GM23338 (cell line): ENCODE measurements at places on chromosomes 16 and 17. TPM values are rescaled to one million over a fixed set of nuclear protein-coding genes. Genes with fewer than 3 reads are reported as not detected.

PTX4 gene
- not detected in 2 replicates for polyA plus RNA-seq

MAPT gene
- 2.1 and 2.8 TPM in 2 replicates for polyA plus RNA-seq

RNF43 gene
- polyA plus RNA-seq = 0.58 and 0.66 TPM in 2 replicates

CCDC200 gene
- 0.31 TPM in 1 of 2 replicates, not detected in the other for polyA plus RNA-seq

GCGR gene
- polyA plus RNA-seq = 0.23 and 0.92 TPM in 2 replicates

COPS3 gene
- polyA plus RNA-seq = 90.9 and 108 TPM in 2 replicates

MFSD11 gene
- polyA plus RNA-seq = 9.3 and 10.2 TPM in 2 replicates

MYH2 gene
- polyA plus RNA-seq = 6.6 and 7.5 TPM in 2 replicates

VTN gene
- polyA plus RNA-seq = 0.16 and 0.17 TPM in 2 replicates

TMC8 gene
- polyA plus RNA-seq = 1.3 and 1.8 TPM in 2 replicates

LAT gene
- polyA plus RNA-seq = 1.3 and 2.2 TPM in 2 replicates

MT3 gene
- polyA plus RNA-seq = not detected in 2 replicates

- H3K36me3 ChIP-seq = no peaks in the 10 kb centered on the region
- H3K4me1 ChIP-seq = peaks cover 5% of the 10 kb centered on the region; the same call in 1 of the 2 replicates
- no peak overlapping the region for H3K27ac ChIP-seq
- DNase-seq = no peak
Observed at GRCh38 chr17:77321649-77322513, 181.1 kb downstream of the SEC14L1 start.

DNA sequence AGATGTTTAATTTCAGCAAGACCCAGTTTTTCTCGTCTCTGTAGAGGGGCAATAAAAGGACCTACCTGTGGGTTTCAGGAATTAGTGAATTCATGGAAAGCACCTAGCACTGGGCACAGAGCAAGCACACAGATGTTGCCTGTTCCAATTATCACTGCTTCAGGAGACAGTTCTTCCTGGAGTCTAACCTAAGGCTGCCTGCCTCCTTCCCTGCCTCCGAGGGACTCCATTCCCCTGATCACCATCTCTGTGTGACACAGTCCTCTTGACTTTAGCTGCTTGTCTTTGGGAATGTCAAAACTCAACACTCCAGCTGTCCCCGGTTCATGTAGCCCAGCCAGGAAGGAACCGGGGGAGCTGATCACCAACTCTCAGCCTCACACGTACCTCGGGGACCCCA is 474.9 kb downstream of the SLC39A11 start:
- H3K27me3 ChIP-seq = no peaks in the 10 kb centered on the region
- H3K36me3 ChIP-seq = no peaks in the 10 kb centered on the region
- H3K4me3 ChIP-seq = no peak overlapping the region
- no peak overlapping the region for H3K27ac ChIP-seq

- DNase-seq = no peak
- H3K27ac ChIP-seq = no peak overlapping the region
- no peak overlapping the region for H3K4me3 ChIP-seq
- H3K4me1 ChIP-seq = no peaks in the 10 kb centered on the region
- no peaks in the 10 kb centered on the region for H3K36me3 ChIP-seq
Observed at GRCh38 chr17:82998637-82999036, 80.8 kb upstream of the METRNL start.

DNA sequence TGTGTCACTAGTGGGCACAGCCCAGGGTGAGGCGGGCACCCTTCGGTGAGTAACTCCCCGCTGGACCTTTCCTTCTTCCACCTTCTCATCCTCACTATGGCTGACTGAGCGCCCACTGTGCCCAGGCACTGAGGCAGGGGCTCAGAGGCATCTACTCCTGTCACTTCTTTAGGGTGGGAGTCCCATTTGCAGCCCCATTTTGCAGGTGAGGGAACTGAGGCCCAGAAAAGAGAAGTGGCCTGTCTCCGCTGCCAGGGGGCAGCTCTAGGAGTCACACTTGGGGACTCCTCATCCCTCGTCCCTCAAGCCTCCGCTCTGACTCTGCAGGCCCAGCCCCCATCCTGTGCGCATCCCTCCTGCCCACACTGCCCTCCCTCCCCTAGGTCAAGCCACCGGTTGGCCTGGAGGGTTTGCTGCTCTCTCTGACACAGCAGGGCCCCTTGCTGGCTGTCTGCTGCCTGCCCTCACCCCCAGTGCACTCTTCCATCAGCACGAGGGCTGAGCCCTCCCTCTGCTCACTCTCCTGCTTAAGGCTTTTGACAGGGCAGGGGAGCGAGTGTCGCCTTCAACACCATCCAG is 62.4 kb downstream of the CNGB1 start:
- no peaks in the 10 kb centered on the region for H3K27me3 ChIP-seq
- H3K4me3 ChIP-seq = no peak overlapping the region
- no peak overlapping the region for H3K27ac ChIP-seq
- H3K36me3 ChIP-seq = no peaks in the 10 kb centered on the region

DNA sequence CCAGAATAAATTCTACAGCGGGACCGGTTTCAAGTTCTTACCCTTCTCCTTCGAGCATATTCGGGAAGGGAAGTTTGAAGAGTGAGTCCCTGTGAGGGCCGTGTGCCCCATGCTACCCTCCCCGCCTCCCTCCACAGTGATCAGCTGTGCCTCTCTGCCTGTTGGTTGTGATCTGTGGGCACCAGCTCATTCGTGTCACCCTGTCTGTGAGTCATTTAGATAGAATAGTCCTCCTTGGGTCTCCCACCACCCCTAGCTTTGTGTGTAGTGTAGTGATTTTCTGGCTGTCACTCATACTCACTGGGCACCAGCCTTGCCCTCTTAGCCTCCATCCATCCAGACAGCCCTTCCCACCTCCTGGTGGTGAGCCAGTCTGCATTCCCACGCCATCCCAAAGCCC is 15.0 kb upstream of the NAGLU start:
- peaks cover 23% of the 10 kb centered on the region for H3K4me1 ChIP-seq
- H3K27me3 ChIP-seq = no peaks in the 10 kb centered on the region
- DNase-seq = no peak
- no peaks in the 10 kb centered on the region for H3K36me3 ChIP-seq

DNA sequence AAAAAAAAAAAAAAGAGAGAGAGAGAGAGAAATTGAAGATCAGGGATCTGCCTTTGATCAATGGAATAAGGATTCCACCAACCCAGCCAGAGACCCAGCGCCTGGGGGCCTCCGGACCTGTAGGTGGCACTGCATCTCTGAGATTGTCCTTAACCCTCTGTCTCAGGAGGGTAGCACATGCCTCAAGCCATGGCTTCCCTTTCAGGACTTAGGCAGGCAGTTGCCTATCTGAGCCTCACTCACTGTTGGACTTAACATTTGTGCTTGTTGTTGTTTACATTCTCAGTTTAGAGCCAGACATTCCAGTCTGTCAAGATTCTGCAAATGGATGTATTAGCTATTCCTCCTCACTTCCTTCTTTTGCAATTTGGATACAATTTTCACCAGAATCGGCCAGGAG is 5.1 kb upstream of the SCNN1B start:
- peaks cover 16% of the 10 kb centered on the region for H3K27me3 ChIP-seq
- peak; percentile 79 for DNase-seq
- no peaks in the 10 kb centered on the region for H3K36me3 ChIP-seq
- no peak overlapping the region for H3K27ac ChIP-seq

DNA sequence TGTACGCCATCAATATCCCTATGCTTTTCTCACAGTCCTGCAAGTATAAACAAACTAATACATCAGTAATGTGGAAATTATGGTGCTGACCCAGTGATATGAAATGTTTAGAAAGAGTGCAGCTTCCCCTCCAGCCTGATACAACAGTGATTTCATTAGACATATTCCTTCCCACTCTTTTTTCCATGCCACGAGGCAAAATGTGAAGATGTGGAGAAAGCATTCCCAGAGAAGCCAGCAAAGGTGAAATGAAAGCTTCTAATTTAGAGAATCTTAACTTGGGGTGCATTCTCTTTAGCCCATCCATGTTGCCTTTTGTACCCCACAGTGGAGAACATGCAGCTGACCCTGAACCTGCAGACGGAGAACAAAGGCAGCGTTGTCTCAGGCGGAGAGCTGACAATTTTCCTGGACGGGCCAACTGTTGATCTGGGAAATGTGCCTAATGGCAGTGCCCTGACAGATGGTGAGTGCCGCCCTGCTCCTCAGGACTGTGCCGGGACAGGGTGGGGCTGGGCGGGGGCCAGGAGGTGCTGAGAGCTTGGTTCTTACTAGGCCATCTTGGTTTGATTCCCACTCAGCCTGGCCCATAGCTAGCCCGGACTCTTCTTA is 77.8 kb downstream of the WWP2 start:
- H3K27me3 ChIP-seq = no peaks in the 10 kb centered on the region
- DNase-seq = no peak
- H3K4me3 ChIP-seq = no peak overlapping the region

GRCh38 chr17:4899341-4900230 is at the start of gene C17orf107:
TSS of gene C17orf107 (plus strand) at chr17:4899536. CDS start at chr17:4899763, 227 bp downstream.
- no peak within 1 kb of the TSS for H3K27ac ChIP-seq
- 0 out of 2 replicates have a peak, but pooled peaks cover 5% of the 10 kb centered on the region for H3K4me1 ChIP-seq
- H3K4me3 ChIP-seq = peak within 1 kb of the TSS; percentile 77
- DNase-seq = peak; percentile 92
- peaks cover 9% of the 10 kb centered on the region for H3K27me3 ChIP-seq

GRCh38 chr17:57471868-57472368 is 215.6 kb downstream of the MSI2 start:
- no peaks in the 10 kb centered on the region for H3K27me3 ChIP-seq
- H3K27ac ChIP-seq = no peak overlapping the region; the same call in 1 of the 2 replicates
- H3K4me1 ChIP-seq = peaks cover 57% of the 10 kb centered on the region
- no peak overlapping the region for H3K4me3 ChIP-seq

DNA sequence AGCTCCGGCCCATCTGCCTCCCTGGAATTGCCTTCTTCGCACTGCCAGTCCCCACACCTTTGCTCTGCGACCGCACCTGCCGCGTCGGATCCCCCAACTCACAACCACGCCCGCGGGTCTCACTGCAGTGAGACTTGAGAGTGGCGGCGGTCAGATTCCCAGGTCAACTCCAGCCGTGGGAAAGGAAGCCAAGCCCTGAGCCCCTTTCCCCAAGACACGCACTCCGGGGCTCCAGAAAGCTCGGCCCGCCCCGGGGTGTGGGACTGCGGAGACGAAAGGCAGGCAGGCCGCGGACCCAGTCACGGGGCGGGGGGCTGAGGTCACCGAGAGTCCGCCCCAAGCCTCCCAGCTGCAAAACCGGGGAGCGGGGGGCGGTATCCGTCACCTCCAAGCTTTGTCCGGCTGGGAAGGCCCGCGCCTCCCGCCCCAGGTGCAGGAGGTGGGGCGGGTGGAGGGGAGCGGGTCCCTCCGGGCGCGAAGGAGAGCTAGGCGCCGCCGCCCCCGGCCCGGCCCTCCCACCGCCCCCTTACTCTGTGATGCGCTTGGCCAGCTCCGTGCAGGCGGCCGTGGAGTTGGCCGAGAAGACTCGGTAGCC is 615 bp downstream of the PRPSAP1 start:
- H3K27ac ChIP-seq = no peak overlapping the region
- peak overlapping the region; percentile 88 for H3K4me3 ChIP-seq
- peaks cover 7% of the 10 kb centered on the region for H3K4me1 ChIP-seq
- H3K36me3 ChIP-seq = no peaks in the 10 kb centered on the region

GRCh38 chr17:57561072-57561861 is 183.8 kb downstream of the CCDC182 start:
- no peak for DNase-seq
- H3K4me3 ChIP-seq = no peak overlapping the region
- peaks cover 14% of the 10 kb centered on the region for H3K4me1 ChIP-seq
- H3K27me3 ChIP-seq = no peaks in the 10 kb centered on the region

GRCh38 chr17:83150369-83151055 is 71.1 kb downstream of the METRNL start:
- no peaks in the 10 kb centered on the region for H3K27me3 ChIP-seq
- H3K27ac ChIP-seq = no peak overlapping the region
- H3K36me3 ChIP-seq = no peaks in the 10 kb centered on the region; the same call in 1 of the 2 replicates
- no peak for DNase-seq
- H3K4me1 ChIP-seq = peaks cover 8% of the 10 kb centered on the region; the same call in 1 of the 2 replicates

DNA sequence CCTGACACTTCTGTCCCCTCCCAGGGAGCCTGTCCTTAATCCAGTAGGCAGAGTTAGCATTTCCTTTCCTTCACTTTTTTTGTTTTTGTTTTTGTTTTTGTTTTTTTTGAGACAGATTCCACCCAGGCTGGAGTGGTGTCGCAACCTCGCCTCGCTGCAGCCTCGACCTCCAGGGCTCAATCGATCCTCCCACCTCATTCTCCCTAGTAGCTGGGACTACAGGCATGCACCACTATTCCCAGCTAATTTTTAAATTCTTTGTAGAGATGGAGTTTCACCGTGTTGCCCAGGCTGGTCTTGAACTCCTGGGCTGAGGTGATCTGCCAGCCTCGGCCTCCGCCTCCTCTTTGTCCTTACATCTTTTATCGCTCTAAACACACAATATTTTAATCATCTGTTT is 4.0 kb downstream of the NHERF1 start:
- DNase-seq = no peak
- H3K4me3 ChIP-seq = no peak overlapping the region
- no peaks in the 10 kb centered on the region for H3K36me3 ChIP-seq
- no peak overlapping the region for H3K27ac ChIP-seq
- H3K27me3 ChIP-seq = no peaks in the 10 kb centered on the region

GRCh38 chr16:50853329-50853728 is 111.4 kb downstream of the CYLD start:
- no peaks in the 10 kb centered on the region for H3K27me3 ChIP-seq
- no peak for DNase-seq
- no peak overlapping the region for H3K4me3 ChIP-seq
- no peaks in the 10 kb centered on the region for H3K4me1 ChIP-seq
- no peak overlapping the region for H3K27ac ChIP-seq
- no peaks in the 10 kb centered on the region for H3K36me3 ChIP-seq

DNA sequence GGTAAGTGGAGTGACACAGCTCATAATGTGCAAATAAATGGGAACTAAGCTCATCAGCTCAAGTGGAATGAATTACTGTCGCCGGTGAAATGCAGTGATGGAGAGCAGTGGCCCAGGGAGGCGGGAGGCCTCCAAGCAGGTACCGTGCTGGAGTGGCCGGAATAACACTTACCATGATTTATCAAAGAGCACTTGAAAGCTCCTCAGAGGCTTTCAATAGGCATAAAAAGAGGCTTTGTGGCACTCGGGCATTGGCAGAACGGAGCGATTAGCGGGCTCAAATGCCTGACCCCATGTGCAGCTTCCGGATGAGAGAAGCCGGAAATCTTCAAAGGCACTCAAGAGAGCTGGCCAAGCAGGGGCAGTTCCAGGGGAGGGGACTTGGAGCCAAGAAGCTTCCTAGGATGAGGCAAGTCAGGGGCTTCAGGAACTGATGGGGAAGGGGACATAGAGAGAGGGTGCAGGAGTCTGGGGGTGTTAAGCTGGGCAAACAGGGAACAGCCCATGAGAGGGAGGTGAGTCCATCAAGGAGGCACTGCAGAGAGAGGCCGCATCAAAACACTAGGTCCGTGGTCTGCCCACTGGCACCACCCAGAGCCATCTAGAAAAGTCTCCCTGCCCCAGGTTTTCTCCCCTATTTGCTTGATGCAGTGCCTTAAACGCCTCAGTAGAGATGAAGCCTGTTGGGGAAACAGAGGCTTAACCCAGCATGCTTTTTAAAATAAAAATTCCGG is 144.0 kb upstream of the IRX6 start:
- peaks cover 8% of the 10 kb centered on the region; the same call in 1 of the 2 replicates for H3K4me1 ChIP-seq
- DNase-seq = no peak
- no peak overlapping the region for H3K4me3 ChIP-seq
- no peaks in the 10 kb centered on the region for H3K27me3 ChIP-seq
- H3K36me3 ChIP-seq = no peaks in the 10 kb centered on the region

GRCh38 chr17:58172369-58173071 is 5.7 kb downstream of the OR4D2 start:
- H3K4me3 ChIP-seq = no peak overlapping the region
- no peaks in the 10 kb centered on the region for H3K4me1 ChIP-seq
- H3K27ac ChIP-seq = no peak overlapping the region
- H3K36me3 ChIP-seq = no peaks in the 10 kb centered on the region
- no peaks in the 10 kb centered on the region for H3K27me3 ChIP-seq
